ENCODE measurements at places on chromosomes 3 and 15.

- DNase-seq = no peak
Measured at GRCh38 chr3:73084170-73084569, 22.7 kb downstream of the EBLN2 start.

DNA sequence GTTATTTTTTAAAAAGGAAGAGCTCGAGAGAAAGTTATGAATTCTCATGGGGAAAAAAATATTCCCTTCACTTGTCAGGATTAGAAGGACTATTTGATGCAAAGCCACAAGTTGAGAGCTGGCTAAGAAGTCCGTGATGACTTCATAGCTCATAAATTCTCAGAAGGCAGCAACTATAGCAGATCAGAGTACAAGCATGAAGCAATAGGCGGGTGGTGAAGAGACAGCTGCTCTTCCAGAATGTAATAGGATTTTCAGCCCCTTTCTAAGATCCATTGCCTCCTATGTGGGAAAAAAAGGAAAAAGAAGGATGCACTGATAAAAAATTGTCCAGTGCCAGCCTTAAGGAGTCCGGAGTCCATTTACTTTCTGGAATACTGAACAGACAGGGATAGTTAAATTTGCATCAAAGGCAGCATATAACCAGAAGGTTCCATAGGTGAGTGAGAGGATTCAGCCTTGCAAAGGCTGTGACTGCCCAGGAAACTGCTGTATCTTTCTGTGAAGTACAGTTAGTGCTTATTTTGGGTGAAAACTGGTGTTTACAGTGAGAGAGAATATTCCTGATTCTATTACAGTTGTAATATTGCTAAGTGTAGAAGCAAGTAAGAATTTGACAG, 929.5 kb upstream of the ALCAM start:
- DNase-seq = peak; percentile 58

- DNase-seq = peak; percentile 63
Measured at GRCh38 chr15:45703670-45704328, 69.0 kb downstream of the SQOR start.

DNA sequence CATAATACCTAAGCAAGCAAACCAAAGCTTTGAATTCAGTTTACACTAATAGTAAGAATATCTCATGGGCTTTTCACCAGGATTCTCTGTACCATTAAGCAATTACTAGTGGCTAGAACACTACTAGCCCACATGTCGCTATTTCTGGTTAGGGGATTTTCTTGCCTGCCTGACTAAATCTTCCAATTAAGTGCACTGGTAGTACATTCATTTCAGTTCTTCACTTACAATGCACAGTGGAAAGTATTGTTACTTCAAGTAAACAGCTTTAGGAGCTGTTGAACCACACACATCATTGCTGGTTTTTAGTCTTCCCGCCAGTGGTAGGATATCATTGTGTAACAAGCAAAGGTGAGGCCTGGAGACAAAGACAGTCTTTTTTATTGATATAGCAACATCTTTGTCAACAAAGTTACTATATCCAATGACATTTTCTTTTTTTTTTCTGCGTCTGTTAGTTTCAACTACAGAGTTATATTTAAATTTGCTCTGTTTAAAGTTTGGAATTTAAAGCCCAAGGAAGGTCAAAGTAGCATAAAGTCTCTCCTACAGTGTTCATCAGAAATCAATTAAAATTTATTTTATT, 826.8 kb upstream of the NR2F2 start:
- no peak for DNase-seq

DNA sequence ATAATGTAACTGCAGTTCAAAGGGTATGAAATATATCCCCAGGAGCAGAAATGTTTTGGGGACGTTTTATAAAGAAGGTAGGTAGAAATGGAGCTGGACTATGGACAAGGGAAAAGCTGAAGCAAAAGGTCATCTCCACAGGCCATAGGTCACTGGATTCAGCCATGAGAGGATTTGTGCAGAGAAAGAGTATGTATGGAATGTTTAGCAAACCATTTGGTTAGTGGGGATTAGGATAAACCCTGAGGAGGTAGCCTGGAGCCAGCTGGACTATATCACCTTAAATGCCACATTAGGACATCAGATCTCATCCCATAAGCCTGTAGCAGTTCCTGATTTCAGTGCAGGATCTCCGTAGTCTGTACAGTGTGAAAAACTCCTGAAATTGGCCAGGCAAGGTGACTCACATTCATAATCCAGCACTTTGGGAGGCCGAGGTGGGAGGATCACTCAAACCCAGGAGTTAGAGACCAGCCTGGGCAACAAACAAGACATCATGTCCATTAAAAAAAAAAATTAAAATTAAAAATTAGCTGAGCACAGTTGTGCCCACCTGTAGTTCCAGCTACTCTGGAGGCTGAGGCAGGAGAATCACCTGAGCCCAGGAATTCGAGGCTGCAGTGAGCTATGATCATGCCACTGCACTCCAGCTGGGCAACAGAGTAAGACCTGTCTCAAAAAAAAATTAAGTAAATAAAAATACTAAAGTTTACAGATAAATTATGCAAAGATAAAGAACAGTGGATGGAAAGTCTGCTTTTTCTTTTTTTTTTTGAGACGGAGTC, 4.7 kb downstream of the IP6K1 start:
- DNase-seq = no peak

GRCh38 chr3:183085634-183086390, 13.5 kb downstream of the MCCC1 start:
- no peak for DNase-seq

DNA sequence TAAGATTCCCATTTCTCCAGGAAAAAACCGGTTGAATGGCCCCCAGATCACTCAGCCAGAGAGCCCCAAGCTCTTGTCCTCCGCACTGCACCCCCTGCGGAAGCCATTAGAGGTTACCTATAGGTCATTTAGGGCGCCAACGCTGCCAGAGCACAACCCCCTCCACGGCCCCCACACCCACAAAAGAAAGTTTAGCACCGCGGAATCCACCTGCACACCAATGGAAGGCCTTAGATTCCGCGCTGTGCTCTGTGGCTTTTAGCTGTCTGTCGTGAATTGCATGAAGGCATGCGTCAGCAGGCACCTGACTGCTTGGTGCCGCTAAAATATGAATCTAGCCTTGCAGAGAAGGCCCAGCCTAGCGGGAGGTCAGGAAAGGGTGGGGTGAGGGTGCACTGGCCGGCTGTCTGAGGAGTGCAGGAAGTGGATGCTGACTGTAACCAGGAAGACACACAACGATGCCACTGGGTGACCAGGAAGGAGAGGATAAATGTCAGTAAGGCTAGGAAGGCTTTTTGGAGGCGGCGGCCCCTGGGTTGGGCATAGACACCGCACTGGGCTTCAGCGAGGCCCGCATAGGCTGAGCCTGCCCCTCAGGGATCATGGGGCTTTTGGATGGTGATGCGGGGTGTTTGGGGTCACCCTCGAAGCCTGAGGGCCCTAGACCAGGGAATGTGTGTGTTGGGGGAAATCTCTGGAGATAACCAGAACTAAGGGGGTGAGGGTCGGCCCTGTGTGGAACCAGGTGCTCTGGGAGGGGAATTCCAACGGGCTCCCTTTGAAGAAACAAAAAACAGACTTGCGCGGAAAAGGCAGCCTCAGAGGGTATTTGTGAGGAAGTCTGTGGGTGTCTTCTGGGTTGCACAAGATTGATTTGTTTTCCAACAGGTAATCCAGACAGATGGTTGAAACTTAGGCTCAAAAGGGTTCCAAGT, 976 bp upstream of the NUP210 start:
- DNase-seq = no peak

GRCh38 chr3:46614431-46614830, 2.1 kb downstream of the FAM240A start:
- no peak for DNase-seq

GRCh38 chr3:189262746-189263145, 91.0 kb downstream of the TPRG1 start:
- DNase-seq = no peak

GRCh38 chr15:51907136-51907862, 64.3 kb downstream of the LEO1 start:
- peak; percentile 86 for DNase-seq

- DNase-seq = no peak
Measured at GRCh38 chr15:89131731-89132130, 43.5 kb downstream of the ABHD2 start.
